ENCODE measurements at places on chromosomes 12 and 14.

- no peak for DNase-seq
These were observed 42.6 kb upstream of the PTPRR start for GRCh38 chr12:70963081-70963660.

DNA sequence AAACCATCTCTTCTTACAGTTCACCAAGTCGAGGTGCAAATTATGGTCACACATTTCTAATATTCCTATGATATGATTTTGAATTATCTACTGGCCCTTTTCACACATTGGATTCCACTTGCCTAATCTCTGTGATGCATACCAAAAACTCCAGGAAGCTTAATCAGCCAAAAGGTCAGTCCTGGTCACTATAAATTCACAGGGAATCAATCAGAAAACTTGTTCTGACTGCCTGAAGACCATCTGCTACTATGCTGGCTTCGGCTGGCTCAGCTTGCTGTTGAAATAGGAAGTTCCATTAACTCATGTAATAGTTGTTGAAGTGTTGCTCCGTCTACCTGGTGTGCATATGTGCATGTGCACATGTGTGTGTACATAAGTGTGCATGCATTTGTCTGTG, 142.8 kb upstream of the FLRT2 start:
- no peak for DNase-seq

DNA sequence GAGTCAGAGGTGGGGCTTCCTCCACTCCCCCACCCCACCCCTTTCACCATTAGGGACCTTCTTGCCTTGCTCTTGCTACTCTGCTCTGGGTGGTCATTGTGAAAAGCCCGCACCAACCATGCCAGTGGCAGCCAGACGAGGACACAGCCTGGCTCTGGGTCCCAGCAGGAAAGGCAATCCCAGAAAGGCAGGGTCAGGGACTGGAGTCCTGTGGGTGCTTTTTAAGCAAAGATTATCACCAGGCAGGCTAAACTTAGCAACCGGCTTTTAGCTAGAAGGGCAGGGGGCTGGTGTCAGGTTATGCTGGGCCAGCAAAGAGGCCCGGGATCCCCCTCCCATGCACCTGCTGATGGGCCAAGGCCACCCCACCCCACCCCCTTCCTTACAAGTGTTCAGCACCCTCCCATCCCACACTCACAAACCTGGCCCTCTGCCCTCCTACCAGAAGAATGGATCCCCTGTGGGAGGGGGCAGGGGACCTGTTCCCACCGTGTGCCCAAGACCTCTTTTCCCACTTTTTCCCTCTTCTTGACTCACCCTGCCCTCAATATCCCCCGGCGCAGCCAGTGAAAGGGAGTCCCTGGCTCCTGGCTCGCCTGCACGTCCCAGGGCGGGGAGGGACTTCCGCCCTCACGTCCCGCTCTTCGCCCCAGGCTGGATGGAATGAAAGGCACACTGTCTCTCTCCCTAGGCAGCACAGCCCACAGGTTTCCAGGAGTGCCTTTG, 1.2 kb upstream of the GAPDH start:
- no peak for DNase-seq

DNA sequence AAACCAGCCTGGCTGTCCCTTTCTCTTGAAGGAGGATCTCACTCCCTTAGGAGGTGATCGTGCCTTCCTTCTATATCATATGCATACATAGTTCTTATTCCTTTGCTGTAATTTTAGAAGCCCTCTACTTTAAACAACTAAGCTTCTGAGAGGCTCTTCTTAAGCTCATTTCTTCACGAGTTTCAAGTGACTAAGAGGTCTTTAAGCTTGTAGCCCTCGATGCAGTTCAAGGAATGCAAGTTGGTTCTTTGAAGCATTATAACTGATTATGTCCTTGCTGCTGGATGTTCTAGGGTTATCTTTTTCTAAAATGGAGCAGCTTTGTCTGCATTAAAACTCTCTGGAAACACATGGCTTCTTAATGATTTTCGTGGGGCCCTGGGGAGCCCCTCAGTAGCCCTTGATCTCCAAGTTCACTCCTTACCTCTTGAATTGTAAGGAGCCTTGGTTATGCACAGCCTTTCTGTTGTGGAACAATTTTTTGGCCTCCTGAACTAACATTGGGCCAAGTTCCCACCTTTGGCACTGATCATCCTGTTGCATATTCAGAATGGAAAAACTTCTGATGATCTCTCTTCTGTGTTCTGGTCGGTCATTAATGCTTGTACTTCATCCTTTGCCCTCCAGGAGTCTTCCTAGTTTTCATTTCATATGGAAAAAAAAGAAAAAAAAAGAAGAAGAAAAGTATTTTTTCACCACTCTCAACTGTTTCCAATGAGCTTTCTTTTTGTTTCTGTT, 12.6 kb downstream of the RASSF8 start:
- no peak for DNase-seq

DNA sequence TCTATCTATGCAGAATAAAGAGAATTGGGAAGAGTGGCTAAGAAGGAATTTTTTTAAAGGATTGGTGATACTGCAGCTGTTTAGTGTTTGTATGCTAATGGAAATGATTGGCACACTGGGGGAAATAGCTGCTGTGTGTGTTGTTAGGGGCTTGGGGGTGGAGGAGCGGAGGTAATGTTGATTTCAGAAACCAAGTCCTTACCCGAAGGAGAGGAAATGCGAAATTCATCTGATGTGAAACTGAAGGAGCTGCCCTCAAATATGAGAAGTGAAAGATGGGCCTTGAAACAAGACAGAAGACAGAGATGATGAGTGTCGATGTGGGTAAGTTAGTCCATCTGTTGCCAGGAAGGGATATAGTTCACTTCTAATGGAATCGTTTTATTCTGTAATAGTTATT, 21.2 kb upstream of the RNASE12 start:
- no peak for DNase-seq

GRCh38 chr12:69000540-69001243, 67.7 kb upstream of the CPM start:
- DNase-seq, result no peak

- DNase-seq, result no peak
These were observed 130.8 kb downstream of the RTN1 start for GRCh38 chr14:59739794-59740193.

- DNase-seq, result no peak
These were observed 68.6 kb upstream of the SYT1 start for GRCh38 chr12:78795934-78796445.

DNA sequence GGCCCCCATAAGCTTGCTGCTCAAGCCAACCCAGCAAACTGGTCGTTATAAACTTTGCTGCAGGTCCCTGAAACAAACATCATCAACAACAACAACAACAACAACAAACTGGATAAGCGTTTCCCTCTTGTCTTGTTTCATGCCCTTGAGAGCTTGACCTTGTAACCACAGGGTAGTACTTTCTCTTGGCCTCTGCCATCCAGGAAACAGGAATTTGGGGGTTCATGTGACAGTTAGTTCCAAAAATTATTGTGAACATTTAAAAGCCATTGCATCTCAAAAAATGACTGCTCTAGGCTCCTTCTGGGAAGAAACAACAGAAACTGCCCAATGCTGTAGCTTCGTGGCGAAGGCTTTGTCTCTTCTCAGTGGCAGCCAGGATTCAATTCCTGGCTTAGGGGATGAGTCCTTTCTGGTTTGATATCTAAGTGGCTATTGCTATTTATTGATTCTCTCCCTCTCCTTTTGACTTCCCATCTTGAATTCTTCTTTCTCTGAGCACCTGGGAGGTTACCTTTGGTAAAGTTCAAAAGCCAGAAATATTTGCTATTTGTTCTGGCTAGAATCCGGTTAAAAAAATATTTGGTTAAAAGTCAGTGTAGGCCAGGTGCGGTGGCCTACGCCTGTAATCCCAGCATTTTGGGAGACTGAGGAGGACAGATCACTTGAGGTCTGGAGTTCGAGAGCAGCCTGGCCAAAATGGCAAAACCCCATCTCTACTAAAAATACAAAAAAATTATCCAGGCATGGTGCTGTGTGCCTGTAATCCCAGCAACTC, 52.0 kb upstream of the CPM start:
- DNase-seq, result no peak

GRCh38 chr12:32476446-32476845, 77.1 kb downstream of the FGD4 start:
- no peak for DNase-seq
